ENCODE measurements at places on chromosomes 12 and 14.

- DNase-seq = no peak
Measured at GRCh38 chr14:53409289-53409688, 256.2 kb upstream of the DDHD1 start.

DNA sequence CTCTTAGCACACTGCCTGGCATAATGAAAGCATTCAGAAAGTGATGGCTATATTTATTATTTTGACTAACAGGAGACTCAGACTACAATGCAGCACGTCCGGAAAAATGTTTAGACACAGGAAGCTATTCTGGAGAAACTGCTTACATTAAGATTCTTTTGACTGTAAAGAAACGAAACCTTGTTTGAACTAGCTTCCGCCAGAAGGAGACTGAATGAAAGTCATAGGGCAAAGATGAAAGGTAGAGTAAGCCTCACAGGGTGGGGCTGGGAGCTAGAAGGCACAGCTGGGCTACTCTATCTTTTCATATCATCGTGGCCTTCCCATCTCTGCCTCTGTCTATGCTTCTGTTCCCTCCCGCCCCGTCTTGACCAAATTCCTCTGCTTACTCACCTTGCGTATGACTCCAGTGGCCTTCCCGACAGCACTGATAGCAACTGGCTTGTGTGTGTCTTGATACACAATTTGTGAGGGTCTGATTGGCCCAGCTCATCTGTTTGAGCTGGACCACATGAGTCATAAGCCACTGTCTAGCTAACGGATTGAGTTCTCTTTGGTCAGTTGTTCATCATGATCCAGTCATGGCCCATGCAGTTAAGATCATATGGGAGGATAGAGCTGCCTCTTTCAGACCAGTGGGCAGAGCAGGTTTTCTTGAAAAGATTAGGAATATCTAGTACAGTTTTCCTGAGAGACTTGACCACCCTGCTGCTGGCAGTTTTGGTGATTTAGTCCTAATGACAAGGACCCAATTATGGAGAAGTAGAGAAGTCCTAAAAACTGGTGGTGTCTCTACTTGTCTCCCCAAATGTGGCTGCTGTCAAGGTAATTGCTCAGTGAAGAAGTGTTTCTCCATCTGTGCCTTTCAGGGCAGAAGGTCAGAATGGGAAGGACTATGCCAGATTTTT, 151.5 kb upstream of the SLC38A2 start:
- peak; percentile 38 for DNase-seq

DNA sequence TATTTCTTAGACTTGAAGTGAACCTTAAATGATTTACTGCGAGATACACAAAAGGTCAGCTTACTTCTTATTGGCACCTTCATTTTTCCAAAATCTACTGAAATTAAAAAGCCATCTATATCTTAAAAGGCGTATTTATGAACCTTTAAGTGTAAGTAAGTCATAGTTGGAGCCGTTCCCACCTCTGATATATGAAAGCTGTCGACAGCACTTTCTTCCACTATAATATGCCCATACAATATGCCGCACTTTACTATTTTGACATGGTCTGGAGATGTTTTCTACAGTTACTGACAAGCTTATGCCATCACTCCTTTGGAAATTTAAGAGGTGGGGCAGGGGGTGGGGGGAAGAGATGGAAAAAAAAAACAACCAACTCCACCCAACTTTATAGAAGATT, 155.3 kb downstream of the PHETA1 start:
- no peak for DNase-seq

- DNase-seq = no peak
Measured at GRCh38 chr12:64142784-64143183, 79.3 kb downstream of the KICS2 start.

All from stimulated activated CD4-positive, alpha-beta T cell treated with anti-CD3 and anti-CD28 coated beads, Interleukin-4, amount 100 ng/mL, for 48 hours (primary cell).